ENCODE measurements at places on chromosomes 13 and 19. TPM values are rescaled to one million over a fixed set of nuclear protein-coding genes. Genes with fewer than 3 reads are reported as not detected.

DNA sequence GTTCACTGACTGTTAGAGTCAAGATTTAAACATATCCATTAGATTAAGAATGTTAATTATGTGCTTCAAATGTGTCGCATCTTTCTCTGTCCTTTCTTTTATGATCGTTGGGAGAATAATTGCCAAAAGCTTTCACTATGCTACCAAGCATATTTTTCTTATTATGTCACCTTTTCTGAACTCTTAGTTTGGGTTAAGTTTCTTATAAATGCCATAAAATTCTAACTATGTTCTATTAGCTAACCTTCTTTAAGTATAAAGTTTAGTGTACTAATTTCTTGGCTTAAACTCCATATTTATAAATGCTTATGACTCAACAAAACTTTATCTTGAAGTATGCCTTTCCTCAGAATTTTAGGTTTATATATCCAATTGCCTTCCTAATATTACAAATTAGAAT, 1759.4 kb downstream of the PCDH9 start:
- no peak overlapping the region for H3K4me3 ChIP-seq
- H3K27me3 ChIP-seq: no peaks in the 10 kb centered on the region
- no peaks in the 10 kb centered on the region for H3K4me1 ChIP-seq
- H3K36me3 ChIP-seq: no peaks in the 10 kb centered on the region

- no peak overlapping the region for H3K4me3 ChIP-seq
- no peaks in the 10 kb centered on the region for H3K36me3 ChIP-seq
- no peaks in the 10 kb centered on the region for H3K27me3 ChIP-seq
- peaks cover 6% of the 10 kb centered on the region for H3K4me1 ChIP-seq
- no peak for DNase-seq
- H3K27ac ChIP-seq: no peak overlapping the region
Measured at GRCh38 chr13:41601718-41602445, 144.5 kb downstream of the RGCC start.

- H3K27me3 ChIP-seq: no peaks in the 10 kb centered on the region
- peaks cover 14% of the 10 kb centered on the region for H3K36me3 ChIP-seq
- H3K4me3 ChIP-seq: no peak overlapping the region
- peaks cover 24% of the 10 kb centered on the region for H3K4me1 ChIP-seq
- no peak for DNase-seq
- H3K27ac ChIP-seq: no peak overlapping the region
Measured at GRCh38 chr19:42202290-42202880, 15.1 kb downstream of the DEDD2 start.

GRCh38 chr13:86174622-86175021, 375.4 kb upstream of the SLITRK6 start:
- no peak for DNase-seq
- H3K4me3 ChIP-seq: no peak overlapping the region
- H3K36me3 ChIP-seq: no peaks in the 10 kb centered on the region
- H3K4me1 ChIP-seq: no peaks in the 10 kb centered on the region

DNA sequence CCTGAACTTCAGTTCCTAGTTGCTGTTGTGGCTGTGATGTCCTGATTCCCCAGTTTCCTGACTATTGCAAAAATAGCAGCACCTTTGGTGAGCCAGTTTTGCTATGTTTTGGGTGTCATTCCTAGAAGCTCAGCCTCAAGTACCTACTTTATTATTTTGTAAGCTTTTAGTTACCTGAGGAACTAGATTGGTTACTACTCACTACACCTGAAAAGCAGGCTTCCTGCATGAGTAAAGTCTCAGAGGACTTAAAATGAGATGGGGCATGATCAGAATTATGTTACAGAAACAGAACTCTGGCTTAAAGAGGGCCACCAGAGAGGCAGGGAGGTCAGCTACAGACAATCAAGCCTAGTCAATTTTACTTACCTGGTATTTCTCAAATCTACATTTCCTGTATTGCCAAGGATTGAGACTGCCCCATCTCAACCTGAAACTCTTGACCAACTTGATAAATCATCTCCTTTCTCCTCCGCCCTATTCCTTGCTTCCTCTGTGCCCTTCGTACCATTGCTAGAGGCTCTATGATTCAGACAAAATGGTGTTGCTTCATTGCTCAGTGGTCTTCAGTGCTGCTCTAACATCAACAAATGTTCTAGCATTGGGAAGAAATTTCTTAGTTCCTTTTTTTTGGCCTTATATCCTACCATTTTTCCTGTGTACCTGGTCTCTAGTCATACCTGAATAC, 58.9 kb downstream of the RAP2A start:
- H3K27me3 ChIP-seq: no peaks in the 10 kb centered on the region
- H3K4me3 ChIP-seq: no peak overlapping the region
- DNase-seq: no peak

DNA sequence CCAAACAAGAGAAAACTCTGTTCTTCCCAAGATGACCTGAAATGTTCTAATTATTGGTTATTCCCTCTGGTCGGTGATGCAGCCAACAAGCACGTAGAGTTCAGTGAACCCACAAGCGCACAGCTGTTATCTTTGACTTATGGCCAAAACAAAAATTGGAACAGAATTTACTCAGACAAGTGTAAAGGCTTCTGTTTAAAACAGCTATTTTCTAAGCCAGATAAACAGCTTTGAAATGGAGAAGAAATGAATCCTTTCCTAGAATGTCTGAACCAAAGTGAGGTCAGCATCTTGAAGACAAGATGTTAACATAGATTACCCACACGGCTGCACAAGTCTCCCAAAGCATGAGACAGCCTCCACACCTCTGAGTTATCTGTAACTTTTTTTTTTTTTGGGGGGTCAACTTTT, 669.2 kb downstream of the DIAPH3 start:
- H3K36me3 ChIP-seq: no peaks in the 10 kb centered on the region
- H3K27ac ChIP-seq: no peak overlapping the region
- peak; percentile 93 for DNase-seq
- no peak overlapping the region for H3K4me3 ChIP-seq
- H3K4me1 ChIP-seq: peaks cover 15% of the 10 kb centered on the region
- peaks cover 33% of the 10 kb centered on the region for H3K27me3 ChIP-seq

DNA sequence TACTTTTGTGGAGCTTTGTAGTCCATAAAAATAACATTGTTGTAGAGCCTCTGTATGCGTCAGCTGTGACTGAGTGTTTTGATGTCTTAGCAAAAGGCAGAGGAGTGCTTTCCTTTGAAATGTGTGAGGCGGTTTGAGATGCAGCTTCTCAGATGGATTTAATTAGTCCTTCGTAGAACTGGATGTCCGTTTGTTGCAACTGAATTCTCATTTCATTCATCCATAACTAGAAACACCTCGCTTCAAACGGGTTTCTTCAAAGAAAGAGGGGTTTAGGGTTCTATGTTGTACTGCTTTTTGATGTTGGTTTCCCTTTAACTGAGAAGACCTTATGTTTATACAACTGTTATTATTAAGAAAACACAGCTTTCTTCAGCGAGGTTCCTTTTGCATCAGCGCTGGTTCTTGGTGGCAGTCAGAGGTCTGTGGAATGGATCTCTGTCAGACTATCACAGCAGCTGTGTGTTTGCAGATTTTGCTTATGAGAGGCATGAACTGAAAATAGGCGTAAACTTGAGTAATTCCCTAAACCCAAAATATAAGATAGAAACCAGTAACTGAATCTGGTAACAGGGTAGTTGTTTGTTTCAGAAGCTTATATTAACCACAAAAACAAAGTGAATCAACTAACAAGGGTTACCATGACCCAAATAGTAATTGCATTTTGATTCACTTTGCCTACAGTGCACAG, 194.4 kb downstream of the GGACT start:
- H3K27me3 ChIP-seq: no peaks in the 10 kb centered on the region
- H3K4me3 ChIP-seq: peak overlapping the region; percentile 37
- H3K4me1 ChIP-seq: peaks cover 36% of the 10 kb centered on the region
- H3K36me3 ChIP-seq: no peaks in the 10 kb centered on the region
- H3K27ac ChIP-seq: peak overlapping the region; percentile 95

GRCh38 chr13:40933508-40934204, 85.5 kb downstream of the ELF1 start:
- H3K4me3 ChIP-seq: no peak overlapping the region
- peaks cover 5% of the 10 kb centered on the region for H3K36me3 ChIP-seq
- no peaks in the 10 kb centered on the region for H3K27me3 ChIP-seq
- DNase-seq: no peak

GRCh38 chr13:26980099-26981031, 191.2 kb downstream of the USP12 start:
- H3K4me3 ChIP-seq: no peak overlapping the region
- no peak overlapping the region for H3K27ac ChIP-seq
- H3K36me3 ChIP-seq: no peaks in the 10 kb centered on the region

DNA sequence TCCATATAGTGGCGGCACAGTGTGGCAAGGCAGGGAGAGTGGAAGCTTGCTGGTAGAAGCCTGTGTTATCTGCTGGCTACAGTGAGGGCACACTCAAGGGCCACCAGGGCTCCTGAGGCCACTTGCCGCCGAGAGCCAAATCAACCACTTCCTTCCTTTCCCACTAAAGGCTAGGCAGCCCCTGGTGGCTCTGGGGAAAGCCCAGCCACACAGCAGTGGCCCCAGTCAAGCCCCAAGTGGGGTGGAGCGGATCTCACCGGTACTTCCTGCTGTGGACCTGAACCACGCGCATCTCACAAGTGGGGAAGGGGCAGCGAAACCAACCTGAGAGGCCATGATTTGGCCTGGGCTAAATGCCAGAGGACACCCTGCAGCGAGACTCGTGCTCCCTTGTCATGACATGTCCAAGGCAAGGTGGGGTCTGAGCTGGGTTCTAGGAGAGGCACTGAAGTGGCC, 21.9 kb upstream of the SLC35E1 start:
- H3K27ac ChIP-seq: no peak overlapping the region
- H3K4me3 ChIP-seq: no peak overlapping the region
- no peaks in the 10 kb centered on the region for H3K27me3 ChIP-seq
- peaks cover 7% of the 10 kb centered on the region for H3K4me1 ChIP-seq

- H3K27ac ChIP-seq: no peak overlapping the region
- H3K4me3 ChIP-seq: no peak overlapping the region
Measured at GRCh38 chr13:65633806-65634205, 1596.3 kb downstream of the PCDH9 start.

DNA sequence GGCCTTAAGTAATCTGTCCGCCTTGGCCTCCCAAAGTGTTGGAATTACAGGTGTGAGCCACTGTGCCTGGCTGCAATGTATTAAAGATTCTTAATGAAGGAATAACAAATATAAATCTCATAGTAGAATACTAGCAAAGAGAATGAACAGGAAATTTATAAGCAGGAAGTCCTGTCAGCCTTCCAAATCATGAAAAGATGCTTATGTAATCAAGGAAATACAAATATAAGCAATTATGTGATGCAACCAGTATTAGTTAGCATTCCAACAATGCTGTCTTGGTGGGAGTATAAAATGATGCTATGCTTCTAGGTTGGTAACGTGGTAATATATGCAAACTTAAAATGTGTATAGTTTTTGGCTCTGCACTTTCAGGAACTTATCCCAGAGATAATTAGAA, 133.8 kb downstream of the PDS5B start:
- DNase-seq: no peak
- H3K4me3 ChIP-seq: no peak overlapping the region
- no peaks in the 10 kb centered on the region for H3K4me1 ChIP-seq

DNA sequence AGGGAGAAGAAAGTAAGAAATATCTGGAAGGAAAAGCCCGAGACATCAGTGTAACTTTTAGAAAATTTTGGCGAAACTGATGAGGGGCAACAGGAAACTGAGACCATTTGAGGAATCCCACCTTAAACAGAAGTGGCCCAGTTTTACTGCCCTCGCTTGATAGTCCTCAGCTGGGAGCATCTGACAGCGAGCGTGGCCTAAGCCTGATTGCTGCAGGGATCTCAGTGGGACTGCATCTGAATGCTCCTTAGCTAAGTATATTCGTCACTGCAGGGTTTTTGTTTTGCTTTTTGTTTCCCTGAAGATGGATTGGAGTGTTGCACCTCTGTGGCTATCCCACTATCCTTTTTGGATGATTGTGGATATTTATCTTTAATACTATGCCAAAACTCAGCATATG, 262.7 kb upstream of the KLHL1 start:
- DNase-seq: no peak
- H3K4me1 ChIP-seq: no peaks in the 10 kb centered on the region
- no peaks in the 10 kb centered on the region for H3K27me3 ChIP-seq
- no peak overlapping the region for H3K27ac ChIP-seq
- H3K4me3 ChIP-seq: no peak overlapping the region
- H3K36me3 ChIP-seq: no peaks in the 10 kb centered on the region

- no peak overlapping the region for H3K27ac ChIP-seq
- DNase-seq: no peak
- H3K4me1 ChIP-seq: peaks cover 20% of the 10 kb centered on the region
- no peaks in the 10 kb centered on the region for H3K27me3 ChIP-seq
- H3K36me3 ChIP-seq: no peaks in the 10 kb centered on the region
Measured at GRCh38 chr13:30037306-30037705, 186.9 kb upstream of the UBL3 start.

DNA sequence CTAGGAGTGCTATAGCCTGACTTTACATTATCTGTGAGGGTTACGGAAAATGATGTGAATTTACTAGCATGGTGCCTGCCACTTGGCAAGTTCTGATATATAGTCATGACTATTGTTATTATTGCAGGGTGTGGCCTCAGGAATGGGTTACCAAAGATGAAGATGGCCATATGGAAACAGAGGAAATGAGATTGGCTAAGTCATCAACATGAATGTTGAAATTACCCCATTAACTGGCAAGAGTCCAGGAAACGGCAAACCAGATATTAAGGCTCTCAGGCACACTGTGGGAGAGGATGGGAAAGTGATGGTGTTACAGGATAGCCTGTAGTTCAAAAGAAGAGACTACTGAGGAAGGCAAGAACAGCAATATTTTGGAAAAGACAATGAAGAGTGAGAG, 183.3 kb downstream of the KCNRG start:
- H3K27me3 ChIP-seq: no peaks in the 10 kb centered on the region
- H3K4me3 ChIP-seq: no peak overlapping the region
- H3K4me1 ChIP-seq: no peaks in the 10 kb centered on the region
- no peak for DNase-seq

- no peak for DNase-seq
- peaks cover 6% of the 10 kb centered on the region for H3K27me3 ChIP-seq
- no peak overlapping the region for H3K27ac ChIP-seq
- no peak overlapping the region for H3K4me3 ChIP-seq
Measured at GRCh38 chr13:31594056-31594455, 145.3 kb upstream of the RXFP2 start.

DNA sequence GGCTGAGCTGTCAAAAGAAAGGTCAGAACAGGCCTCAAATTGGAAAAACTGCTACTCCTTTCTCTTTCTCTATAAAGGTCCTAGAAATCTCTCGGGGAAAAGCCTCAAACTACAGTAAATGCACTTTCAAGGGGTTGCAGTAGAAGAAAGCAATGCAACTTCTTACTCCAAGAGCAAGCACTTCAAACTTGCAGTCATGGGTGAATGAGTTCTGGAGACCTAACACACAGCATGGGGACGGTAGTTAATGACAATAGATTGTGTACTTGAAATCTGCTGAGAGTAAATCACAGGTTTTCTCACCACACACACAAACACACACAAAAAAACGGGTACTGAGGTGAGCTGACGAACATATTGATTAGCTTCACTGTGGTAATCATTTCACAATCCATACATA, 11.8 kb downstream of the TUBGCP3 start:
- H3K27me3 ChIP-seq: no peaks in the 10 kb centered on the region
- H3K27ac ChIP-seq: no peak overlapping the region
- no peaks in the 10 kb centered on the region for H3K4me1 ChIP-seq
- H3K4me3 ChIP-seq: no peak overlapping the region
- no peak for DNase-seq

Gene ZNF728
- total RNA-seq: not detected

Gene ATF5
- 35.5 TPM for total RNA-seq

Gene DCLK1
- 4.9 TPM for total RNA-seq

Gene RNF225
- total RNA-seq: 0.41 TPM
